Activated naive CD4-positive, alpha-beta T cell (primary cell): ENCODE measurements at places on chromosomes 2 and 18.

- DNase-seq, result no peak
Observed at GRCh38 chr18:9091066-9091476, 11.4 kb upstream of the NDUFV2 start.

DNA sequence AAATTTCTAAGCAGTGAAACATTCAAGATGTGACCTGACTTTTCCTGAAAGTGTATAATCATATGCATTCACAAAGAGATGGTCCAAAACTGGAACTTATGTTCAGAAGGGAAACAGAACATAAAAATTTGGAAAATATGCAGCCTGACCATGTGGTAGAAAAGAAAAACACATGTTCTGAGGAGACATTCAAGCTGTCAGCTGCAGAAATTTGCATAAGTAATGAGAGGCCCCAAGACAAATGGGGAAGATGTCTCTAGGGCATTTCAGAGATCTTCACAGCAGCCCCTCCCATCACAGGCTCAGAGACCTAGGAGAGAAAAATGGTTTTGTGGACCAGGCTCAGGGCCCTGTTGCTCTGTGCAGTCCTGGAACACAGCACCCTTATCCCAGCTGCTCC is 123.8 kb downstream of the RPIA start:
- no peak for DNase-seq

DNA sequence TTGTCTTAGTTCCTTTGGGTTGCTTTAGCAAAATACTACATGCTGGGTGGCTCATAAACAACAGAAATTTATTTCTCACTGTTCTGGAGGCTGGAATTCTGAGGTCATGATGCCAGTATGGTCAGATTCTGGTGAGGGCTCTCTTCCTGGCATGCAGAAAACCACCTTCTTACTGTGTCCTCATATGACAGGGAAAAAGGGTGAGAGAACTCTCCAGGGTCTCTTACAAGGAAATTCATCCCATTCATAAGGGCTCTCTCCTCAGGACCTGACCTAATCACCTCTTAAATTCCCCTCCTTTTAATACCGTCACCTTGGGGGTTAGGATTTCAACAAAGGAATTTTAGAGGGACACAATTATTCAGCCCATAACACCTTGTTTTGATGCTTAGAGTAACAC is 243.1 kb upstream of the TNP1 start:
- DNase-seq, result no peak

GRCh38 chr2:20450201-20450999 is 3.5 kb downstream of the RHOB start:
- DNase-seq, result no peak

GRCh38 chr18:79927607-79928562 is 23.6 kb downstream of the SLC66A2 start:
- no peak for DNase-seq

- DNase-seq, result no peak
Observed at GRCh38 chr2:240386326-240386725, 49.1 kb upstream of the GPC1 start.

- DNase-seq, result no peak
Observed at GRCh38 chr2:217429981-217430500, 570.2 kb upstream of the TNP1 start.

DNA sequence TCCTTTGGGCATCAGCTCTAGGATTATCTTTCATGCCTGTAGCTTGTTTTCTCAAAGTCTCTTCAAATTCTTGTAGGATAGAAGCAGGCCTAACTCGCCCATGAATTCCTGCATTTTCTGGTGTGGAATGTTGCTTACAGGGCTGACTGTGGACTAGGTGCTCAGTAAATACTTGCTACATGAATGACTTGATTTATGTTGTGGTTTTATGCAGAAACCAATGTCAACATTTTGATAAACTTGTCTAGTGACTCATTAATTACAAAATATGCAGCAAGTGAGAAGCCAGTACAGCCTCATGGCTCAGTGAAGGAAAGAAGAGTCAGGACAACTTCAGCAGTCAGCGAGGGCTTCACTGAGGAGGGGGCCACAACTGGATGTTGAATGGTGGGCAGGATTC is 110.6 kb upstream of the SIX2 start:
- no peak for DNase-seq
